Naive thymus-derived CD4-positive, alpha-beta T cell (primary cell): ENCODE measurements at places on chromosomes 3 and 15. TPM values are rescaled to one million over a fixed set of nuclear protein-coding genes. Genes with fewer than 3 reads are reported as not detected.

B3GALNT1 gene
- total RNA-seq = 2.6 TPM

CLSTN2 gene
- total RNA-seq = not detected

LOXL1 gene
- total RNA-seq = 2.0 and 2.2 TPM in 2 replicates

ANXA2 gene
- total RNA-seq = 42.4 TPM

TMEM89 gene
- total RNA-seq = 0.36 TPM in 1 of 2 replicates, not detected in the other

SMCO1 gene
- total RNA-seq = not detected

SLC9C1 gene
- not detected in 2 replicates for total RNA-seq

ERICH6 gene
- 0.27 TPM for total RNA-seq

KCNMB3 gene
- total RNA-seq = 0.61 TPM

SI gene
- not detected for total RNA-seq

GOLGA6L25 gene
- total RNA-seq = not detected

TMEM44 gene
- 1.3 TPM for total RNA-seq

SAMD7 gene
- not detected for total RNA-seq

DNA sequence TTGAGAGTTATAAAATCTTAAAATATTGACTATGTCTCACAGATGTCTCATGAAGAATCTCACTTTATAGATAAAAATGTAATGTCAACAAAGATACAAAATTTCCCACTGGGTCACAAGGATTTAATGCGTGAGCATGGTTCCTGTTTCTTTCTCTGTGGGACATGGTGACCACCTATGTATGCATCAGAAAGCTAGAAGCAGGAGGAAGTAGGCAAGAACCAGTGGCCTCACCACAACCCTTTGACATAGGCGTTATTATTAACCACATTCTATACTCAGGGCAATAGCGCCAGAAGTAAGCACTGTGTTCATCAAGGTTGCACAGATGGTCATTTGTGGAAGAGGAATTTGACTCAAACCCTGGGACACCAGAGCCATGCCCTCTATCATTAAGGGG lies 11.7 kb upstream of the ADAMTS17 start:
- no peak for DNase-seq

DNA sequence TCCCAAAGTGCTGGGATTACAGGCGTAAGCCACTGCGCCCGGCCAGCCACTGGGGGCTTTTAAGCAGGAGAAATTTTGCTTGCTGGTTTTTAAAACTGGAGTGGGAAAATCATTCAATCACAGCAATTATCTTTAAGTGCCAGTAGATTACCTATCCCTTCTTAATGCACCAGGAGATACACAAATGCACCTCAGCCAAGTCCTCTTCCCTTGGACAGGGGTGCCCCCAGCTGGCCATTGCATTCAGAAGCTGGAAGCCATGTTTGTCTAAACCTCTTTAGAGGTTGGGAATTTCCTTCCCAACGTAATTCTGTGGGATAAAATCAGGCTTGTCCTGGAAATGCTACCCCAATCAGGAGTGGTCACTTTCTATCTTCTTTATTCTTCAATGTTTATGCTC lies 26.6 kb downstream of the MIX23 start:
- DNase-seq = peak; percentile 6

DNA sequence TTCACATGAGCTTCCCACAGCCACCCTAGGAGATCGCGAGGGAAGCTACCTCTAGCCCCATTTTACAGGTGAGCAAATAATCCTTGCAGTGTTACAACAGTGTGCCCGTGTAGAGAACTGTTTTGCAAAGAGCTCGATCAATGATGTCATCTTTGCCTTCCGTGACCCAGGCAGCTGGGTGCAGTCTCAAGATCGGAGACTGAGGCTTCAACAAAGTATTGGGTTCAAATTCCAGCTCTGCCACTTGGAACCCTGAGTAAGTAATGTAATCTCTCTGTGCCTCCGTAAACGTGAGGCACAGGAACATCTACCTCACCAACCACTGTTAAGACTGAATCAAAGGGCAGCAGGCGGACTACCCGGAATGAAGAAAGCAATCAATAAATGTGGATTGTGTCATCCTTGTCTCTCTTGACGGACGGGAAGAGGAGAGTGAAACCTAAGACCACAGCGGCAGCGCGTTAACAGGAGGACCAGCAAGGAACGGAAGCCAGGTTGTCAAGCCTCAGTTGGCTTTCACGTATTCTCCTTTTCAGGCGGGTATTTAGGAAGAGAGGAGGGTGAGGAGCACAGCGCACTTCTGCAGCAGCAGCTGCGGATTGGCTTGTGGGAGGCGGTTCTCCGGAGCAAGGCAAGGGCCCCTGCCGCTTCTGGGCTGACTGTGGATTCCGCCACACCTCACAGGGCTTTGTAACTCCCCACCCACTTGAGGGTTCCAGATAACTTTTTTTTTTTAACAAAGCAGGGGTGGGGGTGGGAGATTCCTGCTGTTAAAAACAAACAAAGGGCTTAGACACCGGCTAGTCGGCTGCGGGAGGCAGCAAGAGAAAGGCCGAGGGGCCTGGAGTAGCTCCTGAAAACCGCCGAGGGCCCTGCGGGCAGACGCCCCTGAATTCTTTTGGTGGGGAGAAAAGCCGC lies 1.5 kb upstream of the SMAD3 start:
- DNase-seq = no peak

DNA sequence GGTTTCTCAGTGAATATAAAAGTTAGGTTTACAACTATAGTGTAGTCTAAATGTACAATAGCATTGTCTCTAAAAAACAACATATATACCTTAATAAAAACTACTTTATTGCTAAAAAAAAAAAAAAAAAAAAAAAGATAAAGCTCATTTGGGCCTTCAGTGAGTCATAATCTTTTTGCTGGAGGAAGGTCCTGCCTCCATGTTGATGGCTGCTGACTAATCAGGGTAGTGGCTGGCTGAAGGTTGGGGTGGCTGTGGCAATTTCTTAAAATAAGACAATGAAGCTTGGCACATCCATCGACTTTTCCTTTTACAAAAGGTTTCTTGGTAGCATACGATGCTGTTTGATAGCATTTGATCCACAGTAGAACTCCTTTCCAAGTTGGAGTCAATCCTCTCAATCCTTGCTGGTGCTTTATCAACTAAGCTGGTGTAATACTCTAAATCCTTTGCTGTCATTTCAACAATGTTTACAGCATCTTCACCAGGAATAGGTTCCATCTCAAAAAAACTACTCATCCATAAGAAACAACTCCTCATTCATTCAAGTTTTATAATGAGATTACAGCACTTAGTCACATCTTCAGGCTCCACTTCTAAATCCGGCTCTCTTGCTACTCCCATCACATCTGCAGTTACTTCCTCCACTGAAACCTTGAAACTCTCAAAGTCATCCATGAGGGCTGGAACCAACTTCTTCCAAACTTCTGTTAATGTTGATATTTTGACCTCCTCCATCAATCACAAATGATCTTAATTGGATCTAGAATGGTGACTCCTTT lies 13.3 kb downstream of the ZNF280D start:
- no peak for DNase-seq

DNA sequence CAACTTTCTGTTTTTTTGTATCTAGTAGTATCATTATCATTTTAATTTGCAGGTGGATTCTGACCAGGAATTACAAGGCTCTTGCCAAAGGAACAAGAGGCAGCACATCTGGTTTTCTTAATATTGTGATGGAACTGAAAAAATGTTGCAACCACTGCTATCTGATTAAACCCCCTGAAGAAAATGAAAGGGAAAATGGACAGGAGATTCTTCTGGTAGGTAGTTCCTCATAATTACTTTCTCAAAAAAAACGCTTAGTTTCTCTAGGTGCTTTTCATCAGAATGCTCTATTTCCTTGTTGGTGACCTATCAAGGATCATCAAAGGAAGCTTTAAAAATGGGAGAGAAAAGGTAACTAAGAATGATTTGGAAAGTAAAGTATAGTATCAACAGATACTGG lies 71.6 kb downstream of the CHD2 start:
- DNase-seq = no peak

- DNase-seq = peak; percentile 27
Measured at GRCh38 chr3:43286841-43287499, 630 bp downstream of the SNRK start.

- no peak for DNase-seq
Measured at GRCh38 chr15:62886431-62887071, 156.0 kb upstream of the TPM1 start.

DNA sequence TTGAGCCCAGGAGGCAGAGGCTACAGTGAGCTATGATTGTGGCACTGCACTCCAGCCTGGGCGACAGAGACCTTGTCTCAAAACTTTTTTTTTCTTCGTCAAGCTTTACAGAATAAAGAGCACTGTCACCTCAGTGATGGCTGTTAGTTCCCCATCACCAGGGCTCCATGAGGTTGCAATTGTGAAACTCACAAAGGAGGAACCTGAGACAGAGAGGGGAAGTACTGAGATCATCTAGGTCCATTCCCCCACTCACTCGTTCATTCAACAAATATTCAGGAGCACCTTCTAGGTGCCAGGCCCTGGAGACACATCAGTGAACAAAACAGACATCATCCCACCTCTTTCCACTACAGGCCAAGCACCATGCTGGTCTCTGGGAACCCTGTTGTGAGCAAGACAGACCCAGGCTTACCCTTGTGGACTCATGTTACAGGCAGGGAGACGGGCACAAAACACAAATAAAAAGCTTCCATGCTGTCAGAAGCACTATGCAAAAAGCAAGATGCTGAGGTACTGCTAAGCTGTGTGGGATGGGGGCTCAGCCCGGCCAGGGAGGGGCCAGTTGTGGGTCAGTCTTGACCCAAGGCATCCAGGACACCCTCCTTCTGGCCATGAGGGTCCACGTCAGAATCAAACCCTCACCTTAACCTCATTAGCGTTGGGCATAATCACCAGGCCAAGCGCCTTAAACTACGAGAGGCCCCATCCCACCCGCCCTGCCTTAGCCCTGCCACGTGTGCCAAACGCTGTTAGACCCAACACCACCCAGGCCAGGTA lies 2.1 kb upstream of the RHO start:
- no peak for DNase-seq

DNA sequence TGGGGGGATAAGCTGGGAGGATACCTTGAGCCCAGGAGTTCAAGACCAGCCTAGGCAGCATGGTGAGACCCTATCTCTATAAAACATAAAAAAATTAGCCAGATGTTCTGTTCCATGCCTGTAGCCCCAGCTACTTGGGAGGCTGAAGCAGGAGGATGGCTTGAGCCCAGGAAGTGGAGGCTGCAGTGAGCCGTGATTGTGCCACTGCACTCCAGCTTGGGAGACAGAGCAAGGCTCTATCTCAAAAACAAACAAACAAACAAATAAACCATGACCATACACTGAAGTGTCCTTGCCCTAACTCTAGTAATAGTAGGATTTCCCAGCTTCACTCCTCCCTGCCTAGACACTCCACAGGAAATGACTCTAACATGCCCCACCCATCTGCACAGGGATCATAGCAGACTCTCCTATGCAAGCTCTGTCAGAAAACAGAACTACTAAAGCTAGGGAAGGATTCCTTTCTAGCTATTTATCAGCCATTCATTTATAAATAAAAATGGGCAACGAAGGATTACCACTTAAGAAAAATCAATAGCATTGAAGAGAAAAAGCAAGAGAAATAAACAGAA lies 4.6 kb downstream of the ERICH6 start:
- no peak for DNase-seq

- no peak for DNase-seq
Measured at GRCh38 chr15:97730315-97730714, 230.2 kb upstream of the ARRDC4 start.

DNA sequence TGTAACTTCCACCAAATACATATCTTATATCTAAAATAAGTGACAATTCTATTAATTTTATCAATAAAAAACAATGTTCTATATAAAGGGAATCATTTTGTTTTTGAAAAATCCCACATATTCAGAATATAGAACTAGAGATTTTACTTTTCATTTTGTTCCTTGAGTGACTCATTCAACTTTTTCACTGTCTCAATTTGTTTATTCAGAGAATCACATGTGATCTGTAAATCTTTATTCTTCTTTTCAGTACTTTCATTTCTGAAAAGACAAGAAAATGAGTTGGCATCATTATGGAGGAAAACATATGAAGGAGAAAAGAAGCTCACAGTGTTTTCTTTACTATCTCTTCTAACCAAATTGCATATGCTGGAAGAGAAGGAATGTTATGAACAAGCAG lies 35.0 kb downstream of the CIP2A start:
- DNase-seq = no peak

GRCh38 chr15:95897651-95898050 lies 432.8 kb upstream of the NR2F2 start:
- no peak for DNase-seq

DNA sequence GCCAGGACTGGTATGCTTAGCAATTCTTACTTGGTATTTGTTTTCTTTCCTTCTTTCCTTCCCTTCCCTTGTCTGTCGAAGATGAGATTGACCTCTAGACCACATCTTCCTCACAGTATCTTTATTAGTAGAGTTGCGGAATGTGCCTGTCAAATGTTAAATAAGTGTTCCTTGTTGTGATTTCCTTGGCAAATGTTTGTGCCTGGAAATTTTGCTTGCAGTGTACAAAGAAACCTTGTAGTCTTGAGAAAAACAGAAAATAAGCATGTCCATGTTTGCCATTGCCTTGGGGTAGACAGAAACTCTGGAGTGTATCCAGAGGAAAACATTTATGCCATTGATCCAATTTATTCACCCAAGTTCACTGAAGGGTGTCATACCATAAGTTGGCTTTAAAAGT lies 79.5 kb upstream of the ZNF385D start:
- no peak for DNase-seq

DNA sequence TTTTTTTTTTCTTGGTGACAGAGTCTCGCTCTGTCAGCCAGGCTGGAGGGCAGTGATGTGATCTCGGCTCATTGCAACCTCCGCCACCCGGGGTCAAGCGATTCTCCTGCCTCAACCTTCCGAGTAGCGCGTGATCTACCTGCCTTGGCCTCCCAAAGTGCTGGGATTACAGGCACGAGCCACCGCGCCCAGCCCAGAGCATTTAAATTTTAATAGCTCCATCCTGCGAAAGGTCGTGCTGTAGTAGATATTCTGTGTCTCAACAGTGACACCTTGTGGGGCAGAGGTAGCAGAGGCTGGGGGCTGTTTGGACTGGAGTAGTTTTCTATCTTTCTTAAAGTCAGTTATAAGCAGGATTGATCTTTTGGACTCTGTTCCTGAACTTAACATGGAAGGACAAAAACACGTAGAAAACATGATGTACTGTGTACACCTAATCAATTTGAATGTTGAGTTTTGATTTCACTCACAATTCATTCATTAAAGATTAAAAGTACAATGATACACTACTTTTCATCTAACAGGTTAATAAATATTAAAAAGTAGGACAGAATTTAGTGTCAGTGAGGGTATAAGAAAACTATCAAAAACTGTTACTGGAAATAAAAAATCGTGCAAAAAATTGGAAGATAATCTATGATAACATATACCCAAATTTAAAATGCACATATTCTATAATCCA lies 11.0 kb upstream of the PDCD6IP start:
- peak; percentile 55 for DNase-seq

GRCh38 chr3:52843881-52844280 lies 9.1 kb upstream of the MUSTN1 start:
- no peak for DNase-seq

DNA sequence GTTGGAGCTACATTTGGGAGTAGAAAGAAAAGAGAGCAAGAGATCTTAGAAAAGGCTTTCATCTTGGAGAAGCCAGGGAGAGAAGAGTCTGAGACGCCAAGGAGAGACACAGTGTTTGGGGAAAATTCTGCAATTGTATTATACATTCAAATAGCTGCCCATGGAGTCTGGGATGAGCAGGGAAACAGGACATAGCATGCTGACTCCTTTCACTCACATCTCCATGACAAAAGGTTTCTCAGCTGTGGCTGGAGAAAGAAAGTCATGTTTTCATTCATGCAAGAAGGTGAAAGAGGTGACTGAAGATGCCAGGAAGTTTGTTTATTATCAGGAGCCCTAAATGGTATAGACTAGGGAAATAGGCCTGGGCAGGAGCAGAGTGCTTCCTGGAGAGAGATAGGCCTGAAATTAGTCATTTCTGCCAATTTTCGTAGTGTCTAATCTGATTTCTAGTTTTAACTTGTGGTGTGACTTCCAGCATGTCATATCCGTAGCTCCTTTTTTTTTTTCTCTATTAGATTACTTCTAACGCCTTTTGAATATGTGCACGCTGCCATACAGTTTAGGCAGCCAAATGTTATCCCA lies 34.1 kb downstream of the ACP3 start:
- DNase-seq = no peak
